ENCODE measurements at places on chromosomes 3 and 15. TPM values are rescaled to one million over a fixed set of nuclear protein-coding genes. Genes with fewer than 3 reads are reported as not detected.

The LIPH gene
- 9.6 TPM for total RNA-seq

The KCNMB3 gene
- total RNA-seq: 0.35 TPM

The TRPM1 gene
- 0.07 TPM for total RNA-seq

The SLC28A2 gene
- not detected for total RNA-seq

The CNTN6 gene
- not detected for total RNA-seq

The WDR48 gene
- total RNA-seq: 11.7 TPM

The GABRB3 gene
- total RNA-seq: 0.51 TPM

The RTP4 gene
- total RNA-seq: 0.07 TPM

The ZPLD1 gene
- 0.28 TPM for total RNA-seq

The LMAN1L gene
- not detected for total RNA-seq

The CD86 gene
- not detected for total RNA-seq

The MASP1 gene
- total RNA-seq: not detected

The NPTN gene
- 111 TPM for total RNA-seq

The UBA7 gene
- 3.2 TPM for total RNA-seq

The ACAN gene
- total RNA-seq: not detected

The UACA gene
- total RNA-seq: 10.8 TPM

The OR5H14 gene
- not detected for total RNA-seq

The ZBED2 gene
- 21.3 TPM for total RNA-seq

The SEMA3G gene
- 0.21 TPM for total RNA-seq

The LIPC gene
- not detected for total RNA-seq

The MESP2 gene
- total RNA-seq: 0.42 TPM

The RMDN3 gene
- 22.3 TPM for total RNA-seq

The SLC38A3 gene
- not detected for total RNA-seq

The PCOLCE2 gene
- total RNA-seq: 0.56 TPM

The TUSC7 gene
- total RNA-seq: not detected

The RAB8B gene
- 8.3 TPM for total RNA-seq

The PDCD10 gene
- 72.1 TPM for total RNA-seq

The CDHR4 gene
- not detected for total RNA-seq

The ALCAM gene
- 83.1 TPM for total RNA-seq

The NIPA2 gene
- 56.3 TPM for total RNA-seq

The AGTR1 gene
- not detected for total RNA-seq

Measured in airway epithelial cell (primary cell).